ENCODE measurements at places on chromosomes 4 and X.
A peak's percentile ranks its signal among the peaks of the same experiment; 100 is the strongest.

- DNase-seq: peak; percentile 22
Observed at GRCh38 chrX:3549411-3549911, 164.0 kb downstream of the PRKX start.

DNA sequence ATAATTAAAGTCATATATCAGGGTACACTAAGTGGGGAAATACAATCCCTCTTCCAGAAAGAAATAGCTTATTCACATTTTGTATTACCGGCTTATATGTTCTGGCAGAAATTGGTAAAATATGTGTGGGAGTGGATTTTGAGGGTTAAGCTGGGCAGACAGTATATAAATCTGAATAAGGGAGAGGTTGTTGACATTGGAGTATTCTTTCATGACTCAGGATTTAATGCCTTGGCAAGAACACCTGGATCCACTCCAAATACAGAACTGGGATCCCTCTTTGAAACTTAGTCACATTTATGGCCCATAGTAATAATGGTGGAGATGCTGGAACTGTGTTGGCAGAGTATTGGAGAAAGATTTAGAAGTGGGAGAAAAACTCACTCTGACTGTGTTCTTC, 54.3 kb upstream of the TET2 start:
- DNase-seq: peak; percentile 41

- DNase-seq: no peak
Observed at GRCh38 chrX:20205927-20206708, 60.6 kb downstream of the RPS6KA3 start.

DNA sequence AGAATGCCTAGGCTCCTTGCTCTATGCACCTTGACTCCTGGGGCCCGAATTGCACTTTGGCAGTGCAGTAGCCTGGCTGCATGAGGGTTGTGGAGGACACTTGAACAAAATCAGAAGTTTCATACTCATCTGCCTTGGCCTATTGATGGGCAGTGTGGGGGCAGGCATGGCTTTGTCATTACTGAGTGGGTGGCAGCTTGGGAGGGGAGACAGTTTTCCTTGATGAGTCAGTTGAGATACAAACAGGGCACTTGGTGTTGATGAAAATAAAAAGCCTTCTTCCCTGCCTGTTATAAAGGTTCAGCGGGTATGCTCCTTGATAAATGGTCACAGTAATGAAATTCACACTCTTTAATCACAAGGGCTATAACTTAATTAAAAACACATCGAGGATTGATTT, 126.8 kb upstream of the MAMLD1 start:
- DNase-seq: peak; percentile 27

GRCh38 chr4:32161392-32161791, 1441.2 kb downstream of the PCDH7 start:
- DNase-seq: peak; percentile 8

- peak; percentile 42 for DNase-seq
Observed at GRCh38 chrX:49001521-49002090, 458 bp downstream of the GRIPAP1 start.

DNA sequence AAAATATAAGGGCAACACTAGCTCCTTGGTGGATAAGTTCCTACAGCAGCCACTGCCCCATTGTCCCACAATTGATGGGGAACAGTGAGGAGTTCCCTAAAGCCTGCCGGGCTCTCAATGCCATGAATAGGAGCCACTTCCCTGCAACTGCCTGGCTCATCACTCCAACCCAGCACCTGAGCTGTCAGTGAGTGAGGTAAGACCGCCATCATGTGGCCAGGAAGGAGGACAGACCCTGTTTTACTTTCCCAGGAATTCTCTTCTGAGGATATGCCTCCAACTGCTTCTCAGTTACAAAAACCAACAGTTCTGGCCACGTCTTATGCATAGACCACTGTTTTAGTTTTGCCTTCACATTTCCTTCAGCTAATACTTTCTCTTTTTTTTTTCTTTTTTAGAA, 45.5 kb downstream of the SRPX start:
- DNase-seq: peak; percentile 26

DNA sequence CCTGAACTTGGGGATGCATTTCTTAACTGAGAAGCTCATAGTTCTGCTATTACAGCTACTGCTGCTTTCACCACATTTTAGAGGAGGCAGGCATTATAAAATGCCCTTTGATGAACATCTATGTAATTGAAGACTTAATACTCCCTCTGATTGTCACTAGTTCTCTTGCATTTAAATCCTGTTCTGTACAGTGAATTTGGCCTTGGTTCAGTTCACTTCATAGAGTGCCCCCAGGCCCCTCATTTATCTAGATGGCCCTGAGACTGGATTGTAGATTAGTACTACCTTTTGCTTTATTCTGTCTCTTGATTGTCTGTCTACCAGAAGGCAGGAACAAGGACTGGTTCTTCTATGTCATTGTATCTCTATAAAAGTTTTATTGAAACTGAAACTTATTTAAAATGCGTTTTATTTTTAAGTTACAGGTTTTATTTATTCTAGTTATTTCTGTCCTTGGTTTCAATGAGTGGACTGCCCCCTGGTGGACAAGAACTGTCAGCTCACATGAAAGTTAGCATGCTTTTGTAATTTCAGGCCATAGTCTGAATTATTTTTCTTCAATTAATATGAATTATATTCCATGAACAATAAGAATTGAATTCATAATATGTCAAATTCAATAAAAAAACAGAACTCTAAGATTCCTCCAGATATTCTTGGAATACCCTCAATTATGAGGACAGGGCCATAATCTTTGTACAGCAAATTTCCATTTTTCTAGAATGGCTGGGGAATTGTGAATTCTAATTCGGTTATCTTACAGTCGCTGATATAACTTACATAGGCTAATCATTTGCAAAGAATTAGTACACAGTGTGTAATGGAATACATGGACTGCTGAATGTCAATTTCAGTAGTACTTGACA, 47.2 kb upstream of the TMEM33 start:
- DNase-seq: peak; percentile 45

GRCh38 chrX:147894366-147894963, 17.3 kb upstream of the FMR1 start:
- DNase-seq: peak; percentile 32

DNA sequence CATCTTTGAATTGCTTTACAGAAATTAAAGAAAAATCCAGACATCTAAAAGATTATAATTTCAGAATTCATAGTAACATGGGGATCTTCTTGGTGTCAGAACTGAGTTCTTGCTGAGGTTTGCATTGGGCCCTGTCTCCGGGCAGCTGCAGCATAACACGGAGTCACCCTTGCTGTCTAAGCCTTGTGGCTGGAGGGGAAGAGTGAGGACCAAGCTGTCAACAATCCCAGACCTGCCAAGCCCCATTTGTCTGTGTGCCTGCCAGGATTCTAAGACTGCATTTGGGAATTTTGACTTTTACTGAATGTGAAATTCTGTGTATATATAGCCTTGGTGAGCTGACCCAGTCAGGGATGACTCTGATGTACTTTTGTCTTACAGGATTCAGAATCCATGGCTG, 25.2 kb upstream of the NAP1L5 start:
- no peak for DNase-seq

DNA sequence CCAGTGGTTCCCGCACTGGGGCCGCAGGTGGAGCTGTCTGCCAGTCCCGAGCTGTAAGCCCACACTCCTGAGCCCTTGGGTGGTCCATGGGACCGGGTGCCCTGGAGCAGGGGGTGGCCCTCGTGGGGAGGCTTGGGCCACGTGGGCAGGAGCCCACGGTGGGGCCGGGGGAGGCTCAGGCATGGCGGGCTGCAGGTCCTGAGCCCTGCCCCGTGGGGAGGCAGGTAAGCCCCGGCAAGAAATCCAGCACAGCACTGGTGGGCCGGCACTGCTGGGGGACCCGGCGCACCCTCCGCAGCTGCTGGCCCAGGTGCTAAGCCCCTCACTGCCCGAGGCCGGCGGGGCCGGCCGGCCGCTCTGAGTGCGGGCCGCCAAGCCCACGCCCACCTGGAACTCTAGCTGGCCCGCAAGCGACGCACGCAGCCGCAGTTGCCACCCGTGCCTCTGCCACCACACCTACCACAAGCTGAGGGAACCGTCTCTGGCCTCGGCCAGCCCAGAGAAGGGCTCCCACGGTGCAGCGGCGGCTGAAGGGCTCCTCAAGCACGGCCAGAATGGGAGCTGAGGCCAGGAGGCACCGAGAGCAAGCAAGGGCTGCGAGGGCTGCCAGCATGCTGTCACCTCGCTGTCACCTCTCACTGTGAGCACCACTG, 2.0 kb upstream of the METAP1 start:
- no peak for DNase-seq

GRCh38 chr4:92406488-92406887, 102.7 kb downstream of the GRID2 start:
- no peak for DNase-seq

- no peak for DNase-seq
Observed at GRCh38 chr4:137655302-137655701, 123.0 kb upstream of the PCDH18 start.

DNA sequence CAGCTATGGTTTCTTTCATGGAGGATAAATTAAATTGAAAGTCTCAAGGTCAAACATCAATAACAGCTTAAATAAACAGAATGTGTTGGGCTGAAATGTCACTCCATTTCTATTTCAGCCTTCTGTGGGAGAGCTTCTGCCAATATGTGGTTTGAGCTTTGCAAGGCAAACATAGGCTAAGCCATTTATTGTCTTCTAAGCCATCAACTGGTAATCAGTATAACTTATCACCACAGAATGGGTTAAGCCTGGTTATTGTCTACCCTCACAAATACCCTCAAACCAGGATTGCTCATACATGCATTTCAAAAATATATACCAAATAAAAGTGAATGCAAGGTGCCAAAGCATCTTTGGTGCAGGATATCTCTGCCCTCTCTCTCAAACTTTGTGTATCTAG, 52.7 kb downstream of the GABRB1 start:
- no peak for DNase-seq

DNA sequence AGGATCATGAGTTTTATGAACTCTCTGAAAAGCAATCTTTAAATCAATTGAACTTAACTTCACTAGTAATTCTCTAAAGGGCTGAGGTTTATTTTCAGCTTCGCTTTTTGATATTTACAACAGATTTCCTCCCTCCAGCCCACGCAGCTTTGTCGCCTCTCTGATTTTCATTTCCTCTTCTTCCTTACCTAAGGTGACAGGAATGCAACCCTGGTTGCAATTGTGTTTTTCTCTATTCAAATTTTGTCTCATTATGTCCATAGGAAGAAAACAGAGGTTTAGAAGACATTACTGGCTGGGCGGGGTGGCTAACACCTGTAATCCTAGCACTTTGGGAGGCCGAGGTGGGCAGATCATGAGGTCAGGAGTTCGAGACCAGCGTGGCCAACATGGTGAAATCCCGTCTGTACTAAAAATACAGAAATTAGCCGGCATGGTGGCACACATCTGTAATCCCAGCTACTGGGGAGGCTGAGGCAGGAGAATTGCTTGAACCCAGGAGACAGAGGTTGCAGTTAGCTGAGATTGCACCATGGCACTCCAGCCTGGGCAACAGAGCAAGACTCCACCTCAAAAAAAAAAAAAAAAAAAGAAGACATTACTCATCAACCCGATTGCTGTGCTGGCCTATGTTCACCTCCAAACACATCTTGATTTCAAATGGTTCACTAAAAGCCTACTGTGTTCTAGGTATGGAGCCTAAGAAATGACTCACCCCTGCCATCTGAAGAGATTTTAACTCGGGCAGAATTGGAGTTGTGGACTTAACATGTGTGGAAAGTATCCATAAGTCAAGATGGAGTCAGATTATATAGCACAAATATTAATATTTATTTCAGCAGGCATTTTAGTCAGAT, 36.8 kb downstream of the VSIG4 start:
- no peak for DNase-seq

Measured in fibroblast of skin of back (primary cell).